ENCODE measurements at places on chromosomes 5 and 9.
A peak's percentile ranks its signal among the peaks of the same experiment; 100 is the strongest.

DNA sequence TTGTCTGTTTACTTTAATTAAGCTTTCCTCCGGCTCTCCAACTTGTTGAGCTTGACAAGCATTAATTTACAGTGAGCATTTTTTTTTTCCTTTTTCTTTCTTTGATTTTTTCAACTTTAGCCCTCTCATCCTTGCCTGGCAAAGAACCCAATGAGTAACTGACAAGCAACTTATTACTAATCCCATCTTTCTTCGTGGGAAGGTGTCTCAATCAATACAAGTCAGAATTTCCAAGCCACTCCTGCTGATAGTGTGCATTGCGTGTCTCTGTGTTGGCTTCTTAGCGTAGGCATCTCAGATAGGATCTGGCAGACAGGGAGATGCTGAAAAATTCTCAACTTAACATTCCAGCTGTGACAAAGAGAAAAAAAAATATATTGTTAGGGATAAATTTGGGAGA, 527.7 kb upstream of the WWC1 start:
- DNase-seq: no peak

DNA sequence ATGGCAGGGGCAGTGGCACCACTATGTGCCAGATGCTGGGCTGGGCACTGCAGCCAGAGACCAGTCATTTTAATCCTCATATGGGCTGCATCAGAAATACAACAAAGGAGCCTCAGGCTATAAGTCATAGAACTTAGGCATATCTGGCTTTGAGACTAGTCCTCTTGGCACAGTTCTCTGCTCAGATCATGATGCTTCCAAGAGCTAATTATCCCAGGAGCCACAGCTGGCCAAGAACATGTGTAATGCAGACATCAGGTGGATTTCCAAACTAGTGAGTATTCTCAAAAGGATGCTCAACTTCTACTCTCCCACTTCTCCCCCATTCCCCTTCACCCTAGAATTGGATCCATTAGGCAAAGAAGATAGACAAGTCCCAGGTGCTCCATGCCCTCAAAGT, 562.2 kb upstream of the TRPC7 start:
- DNase-seq: no peak

GRCh38 chr5:176796411-176796810, 13.9 kb upstream of the UNC5A start:
- no peak for DNase-seq

DNA sequence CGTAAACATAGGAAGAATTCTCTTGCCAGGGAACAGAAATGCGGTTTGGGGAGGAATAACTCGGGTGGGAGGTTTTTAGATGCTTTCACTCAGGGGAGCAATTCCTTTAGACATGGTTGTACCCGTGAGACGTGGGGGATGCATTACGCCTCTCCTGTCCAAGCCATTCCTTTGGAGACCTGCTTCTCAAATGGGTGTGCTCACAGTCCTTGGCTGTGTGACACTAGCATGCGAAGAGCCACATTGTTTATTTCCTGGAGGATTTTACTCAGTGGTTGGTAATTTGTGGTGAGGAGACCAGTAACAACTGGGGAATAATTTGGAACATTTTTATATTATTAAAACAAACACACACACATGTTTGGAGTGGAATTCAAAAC, 18.5 kb downstream of the COL15A1 start:
- no peak for DNase-seq

GRCh38 chr9:31597977-31598376, 786.5 kb upstream of the ACO1 start:
- no peak for DNase-seq

GRCh38 chr5:176857216-176857893, 41.8 kb downstream of the HK3 start:
- DNase-seq: no peak

DNA sequence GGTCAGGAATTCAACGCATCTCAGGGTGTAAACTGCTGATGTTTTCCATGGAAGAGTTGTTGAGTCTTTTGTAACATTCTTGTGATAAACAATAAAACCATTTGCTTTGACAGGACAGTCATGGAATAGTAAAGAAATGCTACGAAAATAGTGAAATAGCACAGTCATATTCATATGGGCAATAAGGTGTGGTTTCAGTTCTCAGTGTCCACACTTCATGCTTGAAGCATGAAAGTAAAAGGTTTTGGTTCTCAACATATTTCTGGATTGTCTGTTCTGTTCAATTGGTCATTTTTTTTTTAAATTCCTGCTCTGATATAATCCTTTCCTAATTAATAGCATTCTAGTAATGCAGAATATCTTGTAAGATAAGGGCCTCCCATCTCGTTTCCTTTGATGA, 467.6 kb upstream of the ZNF608 start:
- no peak for DNase-seq

- no peak for DNase-seq
These were observed 70.7 kb downstream of the LNPEP start for GRCh38 chr5:97006454-97007060.

DNA sequence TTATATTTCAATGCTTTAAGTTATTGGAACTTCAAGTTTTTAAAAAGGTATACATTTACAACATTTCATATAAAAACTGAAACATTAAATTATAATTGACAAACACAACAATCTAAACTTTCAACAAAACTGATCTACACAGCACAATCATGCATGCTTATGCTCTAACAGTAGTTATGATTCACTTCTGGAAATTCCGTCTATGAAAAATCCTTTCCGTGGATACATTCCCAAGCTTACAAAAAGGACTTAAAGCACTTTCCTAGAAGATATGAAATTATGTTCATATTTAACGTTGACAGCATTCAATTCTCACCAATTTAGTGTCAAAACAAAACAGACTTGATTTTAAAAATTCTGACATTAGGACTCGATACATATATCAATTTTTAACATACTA, 3.7 kb downstream of the HNRNPH1 start:
- no peak for DNase-seq

GRCh38 chr5:55316837-55317236, 9.0 kb downstream of the MTREX start:
- DNase-seq: no peak

DNA sequence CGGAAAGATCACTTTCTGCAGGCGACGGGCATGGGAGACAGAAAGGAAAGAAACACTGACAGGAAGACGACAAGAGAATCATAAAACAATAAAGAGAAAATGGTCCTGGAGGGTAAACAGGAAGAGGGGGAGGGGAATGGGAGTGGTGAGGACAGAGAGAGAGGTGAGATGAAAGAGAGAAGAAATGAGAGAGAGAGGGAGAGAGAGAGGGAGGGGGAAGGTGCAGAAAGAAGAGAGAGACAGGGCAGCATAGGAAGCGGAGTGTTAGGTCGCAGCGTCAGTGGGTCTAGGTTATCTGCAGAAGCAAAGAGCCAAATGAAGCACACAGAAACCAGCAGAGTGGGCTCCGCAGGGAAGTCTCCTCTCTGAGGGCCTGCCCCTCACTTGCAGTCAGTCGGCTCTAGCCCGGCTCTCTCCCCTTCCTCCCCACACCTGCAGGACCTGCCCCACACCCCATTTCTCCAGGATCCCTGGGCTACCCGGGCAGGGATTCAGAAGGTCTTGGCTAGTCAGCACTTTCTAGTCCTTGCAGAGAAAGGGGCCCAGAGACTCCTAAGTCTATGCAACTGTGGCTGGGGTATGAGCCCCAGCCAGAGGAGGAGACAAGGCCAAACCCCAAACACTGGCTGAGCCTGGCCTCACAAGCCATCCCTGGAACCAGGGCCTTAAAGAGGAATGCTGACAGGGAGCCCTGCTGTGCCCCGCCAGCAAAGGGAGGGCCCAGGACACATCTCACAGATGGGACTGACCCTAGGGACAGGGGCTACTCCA, 29.7 kb upstream of the MEIKIN start:
- DNase-seq: no peak

GRCh38 chr5:175573493-175574269, 84.2 kb upstream of the HRH2 start:
- peak; percentile 60 for DNase-seq

- DNase-seq: no peak
These were observed 36.3 kb upstream of the LRRC19 start for GRCh38 chr9:27041746-27042145.

GRCh38 chr5:181114844-181115778, 15.9 kb downstream of the OR2V1 start:
- DNase-seq: peak; percentile 65
